Activated CD4-positive, alpha-beta T cell treated with anti-CD3 and anti-CD28 coated beads, Interleukin-2, amount 50 U/mL, for 24 hours (primary cell): ENCODE measurements at places on chromosomes 13 and 19.

- no peak for DNase-seq
Observed at GRCh38 chr13:113058988-113059850, 46.4 kb upstream of the F7 start.

DNA sequence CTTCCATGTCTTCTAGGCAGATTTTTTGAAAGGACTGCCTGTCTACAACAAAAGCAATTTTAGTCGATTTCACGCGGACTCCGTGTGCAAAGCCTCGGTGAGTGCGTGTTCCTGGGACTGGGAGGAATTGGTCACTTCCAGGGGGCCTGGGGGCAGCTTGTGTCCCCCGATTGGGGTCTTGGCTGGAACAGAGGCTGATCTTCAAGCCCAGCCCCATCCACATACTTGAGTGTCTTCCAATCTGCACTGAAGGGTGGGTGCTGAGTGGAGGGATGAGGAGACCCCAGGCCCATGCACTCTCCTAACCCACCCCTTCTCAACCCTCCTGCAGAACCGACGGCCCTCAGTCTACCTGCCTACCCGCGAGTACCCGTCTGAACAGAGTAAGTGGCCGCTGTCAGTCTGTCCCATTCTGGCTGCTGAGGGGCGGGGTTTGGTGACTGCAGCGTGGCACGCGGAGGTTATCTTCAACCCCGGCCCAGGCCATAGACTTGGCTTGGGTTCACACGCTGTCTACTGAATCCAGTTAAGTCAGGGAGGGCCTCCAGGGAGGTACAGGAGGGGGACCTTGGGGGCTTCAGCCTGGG is 4.7 kb downstream of the DDA1 start:
- DNase-seq: no peak

DNA sequence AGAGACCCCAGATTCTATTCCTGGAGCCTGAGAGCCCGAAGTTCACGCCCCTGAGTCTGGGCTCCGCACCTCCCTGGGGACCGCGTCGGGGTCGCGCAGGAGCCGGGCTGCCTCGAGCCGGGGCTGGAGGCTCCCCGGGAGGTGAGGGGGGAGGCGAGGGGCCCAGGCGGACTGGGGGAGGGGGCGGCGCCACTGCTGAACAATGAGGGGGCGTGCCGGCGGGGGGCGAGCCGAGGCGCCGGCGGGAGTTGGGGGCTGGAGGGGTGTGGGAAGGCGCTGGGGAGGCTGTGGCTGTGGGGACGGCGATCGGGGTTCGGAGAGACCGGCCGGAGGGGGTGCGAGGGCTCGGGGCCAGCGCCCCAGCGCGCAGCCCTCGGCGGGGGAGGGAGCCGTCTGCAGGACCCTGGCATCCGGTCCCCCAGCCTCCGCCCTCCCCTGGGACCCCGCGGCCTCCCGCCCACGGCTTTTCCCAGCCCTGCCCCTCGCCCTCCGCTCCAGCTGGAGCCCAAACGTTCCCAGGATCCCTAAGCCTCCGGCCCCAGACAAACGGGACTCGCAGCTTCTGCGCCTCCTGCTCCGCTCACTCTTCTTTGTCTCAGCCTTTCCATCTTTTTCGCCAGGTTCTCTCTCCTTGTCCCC is 922 bp downstream of the PLEKHG2 start:
- no peak for DNase-seq

DNA sequence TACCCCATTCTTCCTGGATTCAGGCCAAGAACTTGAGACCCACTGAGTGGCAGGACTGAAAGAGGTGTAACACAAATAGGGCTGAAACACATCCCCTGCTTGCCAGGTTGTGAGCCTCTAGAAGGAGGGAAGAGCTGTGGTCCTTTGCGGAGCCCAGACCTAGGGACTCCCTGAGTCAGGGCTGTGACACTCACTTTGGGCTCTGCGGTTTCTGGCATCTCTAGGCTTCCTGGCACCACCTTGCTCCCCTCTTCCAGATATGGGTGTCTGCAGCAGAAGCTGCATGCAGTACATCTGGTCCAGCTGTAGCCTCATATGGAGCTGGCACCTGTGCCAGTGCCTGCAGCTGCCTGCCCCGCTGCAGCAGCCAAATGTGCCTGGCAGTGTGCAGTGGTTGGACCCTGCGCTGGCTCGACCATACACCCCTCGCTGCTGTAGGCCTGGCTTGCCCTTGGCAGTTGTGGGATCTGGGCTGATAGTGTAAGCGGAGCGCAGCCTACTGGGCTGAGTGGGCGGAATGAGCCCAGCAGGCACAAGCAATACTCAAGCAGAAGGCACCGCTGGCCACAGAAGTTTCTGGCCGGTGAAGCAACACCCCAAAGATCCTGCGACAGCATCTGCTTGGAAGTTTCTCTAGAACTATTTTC is 290.4 kb downstream of the SLITRK6 start:
- DNase-seq: no peak

- DNase-seq: no peak
Observed at GRCh38 chr13:87792878-87793277, 121.7 kb downstream of the SLITRK5 start.

DNA sequence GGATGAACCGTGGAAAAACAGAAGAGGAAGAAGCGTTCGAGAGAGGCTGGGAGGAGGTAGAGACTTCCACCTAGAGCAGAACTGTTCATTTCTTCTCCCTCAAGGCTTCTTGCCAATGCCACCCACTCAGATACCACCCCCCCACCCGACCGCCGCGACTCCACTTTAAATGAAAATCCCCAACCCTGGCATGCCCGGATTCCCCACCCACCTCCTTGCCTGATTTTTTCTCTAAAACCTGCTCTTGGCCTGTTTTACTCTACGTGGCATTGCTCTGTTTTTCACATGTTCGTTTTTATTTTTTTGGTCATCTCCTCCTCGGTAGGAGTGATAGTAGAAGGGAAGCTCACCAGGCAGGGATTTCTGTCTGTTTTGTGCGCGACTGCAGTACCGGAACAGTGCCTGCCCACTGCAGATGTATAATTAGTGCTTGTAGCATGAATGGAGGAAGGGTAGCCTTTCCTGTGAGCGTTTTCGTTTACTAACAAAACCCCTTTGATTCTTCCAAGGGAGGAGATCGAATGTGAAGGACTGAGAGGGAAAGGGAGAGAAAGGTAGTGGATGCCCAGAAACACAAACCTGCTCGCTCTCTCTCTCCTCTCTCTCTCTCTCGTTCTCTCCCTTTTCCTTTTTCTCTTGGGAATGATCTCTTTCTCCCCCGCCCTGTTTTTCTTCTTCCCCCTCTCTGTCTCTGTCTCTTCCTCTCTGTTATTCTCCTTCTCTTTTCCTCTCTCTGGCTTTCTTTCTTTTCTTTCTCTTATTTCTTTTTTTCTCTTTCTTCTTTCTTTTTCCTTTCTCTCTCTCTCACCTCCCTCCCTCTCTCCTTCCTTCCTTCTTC is 2.2 kb downstream of the CD70 start:
- no peak for DNase-seq

DNA sequence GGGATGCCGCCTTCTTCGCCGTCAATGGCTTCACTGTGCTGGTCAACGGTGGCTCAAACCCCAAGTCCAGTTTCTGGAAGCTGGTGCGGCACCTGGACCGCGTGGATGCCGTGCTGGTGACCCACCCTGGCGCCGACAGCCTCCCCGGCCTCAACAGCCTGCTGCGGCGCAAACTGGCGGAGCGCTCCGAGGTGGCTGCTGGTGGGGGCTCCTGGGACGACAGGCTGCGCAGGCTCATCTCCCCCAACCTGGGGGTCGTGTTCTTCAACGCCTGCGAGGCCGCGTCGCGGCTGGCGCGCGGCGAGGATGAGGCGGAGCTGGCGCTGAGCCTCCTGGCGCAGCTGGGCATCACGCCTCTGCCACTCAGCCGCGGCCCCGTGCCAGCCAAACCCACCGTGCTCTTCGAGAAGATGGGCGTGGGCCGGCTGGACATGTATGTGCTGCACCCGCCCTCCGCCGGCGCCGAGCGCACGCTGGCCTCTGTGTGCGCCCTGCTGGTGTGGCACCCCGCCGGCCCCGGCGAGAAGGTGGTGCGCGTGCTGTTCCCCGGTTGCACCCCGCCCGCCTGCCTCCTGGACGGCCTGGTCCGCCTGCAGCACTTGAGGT is 7.0 kb downstream of the MAP1S start:
- DNase-seq: no peak

- DNase-seq: peak; percentile 71
Observed at GRCh38 chr19:16283210-16284061, 41.2 kb upstream of the KLF2 start.

DNA sequence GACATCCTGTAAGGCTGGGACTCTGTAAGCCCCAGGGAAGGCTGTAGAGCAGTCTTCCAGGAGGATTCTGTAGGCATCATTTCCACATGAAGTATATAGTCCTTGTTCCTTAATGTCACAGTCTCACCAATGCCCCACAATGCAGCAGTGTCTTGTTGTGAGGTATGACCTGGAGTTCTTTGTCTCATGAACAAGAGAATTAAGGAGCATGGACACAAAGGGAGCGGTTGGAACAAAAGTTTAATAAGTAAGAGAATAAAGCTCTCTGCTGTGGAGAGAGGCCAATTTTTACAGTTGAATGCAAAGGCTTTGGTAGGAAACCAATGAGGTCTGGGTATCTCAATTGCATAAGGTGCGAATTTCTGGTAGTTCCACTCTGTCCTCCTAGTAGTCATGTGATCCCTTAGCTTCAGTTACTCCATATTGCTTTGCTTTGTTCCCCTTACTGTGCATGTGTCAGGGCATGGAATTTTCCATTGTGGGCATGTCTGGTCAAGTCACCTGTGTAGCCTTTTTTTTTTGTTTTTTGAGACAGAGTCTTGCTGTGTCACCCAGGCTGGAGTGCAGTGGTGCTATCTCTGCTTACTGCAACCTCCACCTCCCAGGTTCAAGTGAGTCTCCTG is 124.3 kb upstream of the TMTC4 start:
- no peak for DNase-seq
